Colonic mucosa (tissue), 4 donors: ENCODE measurements at places on chromosomes 11 and 22. TPM values are rescaled to one million over a fixed set of nuclear protein-coding genes. Genes with fewer than 3 reads are reported as not detected.

The BCO2 gene
- total RNA-seq = 6.0 TPM

The NCAM1 gene
- total RNA-seq = 10.7 TPM

DNA sequence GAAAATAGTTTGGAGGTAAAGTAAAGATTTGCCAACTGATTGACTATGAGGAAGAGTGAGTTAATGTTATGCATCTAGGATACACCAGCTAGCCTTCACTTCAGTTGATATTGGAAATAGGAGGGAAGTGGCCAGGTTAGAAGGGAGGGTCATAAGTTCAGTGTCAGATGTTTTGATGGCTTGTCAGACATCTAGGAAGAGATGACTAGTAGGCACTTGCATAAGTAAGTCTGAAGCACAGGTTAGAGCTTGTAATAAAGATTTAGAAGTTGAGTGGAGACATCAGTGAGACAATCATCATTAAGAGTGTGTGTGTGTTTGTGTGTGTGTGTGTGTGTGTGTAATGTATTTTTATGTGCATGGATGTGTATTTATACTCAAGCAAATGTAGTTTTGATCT, 146.1 kb downstream of the OR4C45 start:
- no peak for DNase-seq

The OR5B21 gene
- total RNA-seq = not detected

DNA sequence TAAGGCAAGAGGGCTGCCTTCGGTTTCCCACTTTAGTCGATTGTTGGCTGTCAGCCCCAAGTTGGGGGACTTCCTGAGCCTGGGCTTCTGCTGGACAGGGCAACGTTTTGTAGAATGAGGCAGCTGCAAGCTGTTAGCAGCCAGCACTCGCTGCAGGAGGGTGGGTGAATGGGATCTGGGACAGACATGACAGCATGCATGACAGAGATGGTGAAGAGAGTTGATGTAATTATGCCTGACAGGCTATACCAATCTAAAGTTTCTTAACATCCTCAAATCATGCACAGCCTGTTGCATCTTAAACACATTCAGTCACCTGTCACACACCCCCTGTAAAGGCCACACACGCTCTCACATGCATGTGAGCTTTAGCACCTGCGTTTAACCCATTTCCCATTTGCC, 49.2 kb downstream of the CWC15 start:
- DNase-seq = no peak

The SLC5A12 gene
- 0.30 TPM for total RNA-seq

DNA sequence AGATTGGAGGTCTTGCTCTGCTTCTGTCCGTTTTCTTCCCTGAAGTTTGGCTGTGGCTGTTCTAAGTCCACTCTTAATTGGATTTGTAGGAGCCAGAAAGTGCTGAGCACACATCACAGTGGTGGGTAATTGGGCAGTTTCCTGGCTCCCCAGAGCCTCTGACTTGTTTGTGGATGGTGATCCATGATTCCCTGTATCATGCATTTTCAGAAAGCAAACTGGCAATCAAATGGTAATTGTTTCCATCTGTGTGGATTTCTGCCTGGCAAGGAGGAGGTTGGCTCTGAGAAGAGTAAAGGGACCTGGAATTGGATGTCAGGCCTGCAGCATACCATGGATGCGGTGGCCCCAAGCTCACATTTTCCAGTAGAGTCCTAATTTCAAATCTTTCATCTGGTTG, 49.5 kb downstream of the PPFIBP2 start:
- no peak for DNase-seq

The TMPRSS13 gene
- 1.6 TPM for total RNA-seq

- DNase-seq = no peak
These were observed 40.4 kb upstream of the GRIK4 start for GRCh38 chr11:120471131-120471530.

The LMO1 gene
- not detected for total RNA-seq

DNA sequence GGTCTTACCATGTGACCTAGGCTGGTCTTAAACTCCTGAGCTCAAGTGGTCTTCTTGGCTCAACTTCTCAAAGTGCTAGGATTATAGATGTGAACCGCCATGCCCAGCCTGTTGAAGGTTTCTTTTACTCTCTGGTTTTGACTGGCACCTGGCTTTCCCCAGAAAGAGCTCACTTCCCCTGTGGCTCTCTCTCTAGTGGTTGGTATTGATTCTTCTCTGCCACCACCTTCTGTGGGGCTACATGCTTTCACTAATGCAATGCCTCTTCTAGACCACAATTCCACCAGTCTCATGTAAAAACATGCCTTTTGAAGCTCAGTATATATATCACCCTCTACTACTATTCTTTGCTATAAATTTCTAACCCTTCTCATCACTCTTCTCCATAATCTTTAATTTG, 67.2 kb downstream of the CCDC83 start:
- DNase-seq = no peak

The SYT8 gene
- total RNA-seq = 3.5 TPM

The OR10A2 gene
- not detected for total RNA-seq

GRCh38 chr11:75903276-75903675, 88.3 kb downstream of the UVRAG start:
- no peak for DNase-seq

The OR2D2 gene
- not detected for total RNA-seq

DNA sequence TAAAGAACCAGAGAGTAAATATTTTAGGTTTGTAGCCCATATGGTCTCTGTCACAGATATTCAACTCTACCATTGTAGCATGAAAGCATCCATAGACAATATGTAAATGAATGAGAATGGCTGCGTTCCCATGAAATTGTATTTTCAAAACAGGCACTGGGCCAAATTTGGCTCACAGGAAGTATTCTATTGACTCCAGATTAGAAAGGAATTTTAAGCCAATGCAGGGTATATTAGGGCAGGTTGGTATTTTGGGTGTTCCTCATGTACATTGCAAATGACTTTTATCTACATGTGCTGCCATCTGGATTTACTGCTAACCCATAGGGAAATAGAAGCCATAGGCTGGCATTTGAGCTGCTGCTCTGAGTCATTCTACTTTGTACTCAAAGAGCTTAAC, 35.1 kb upstream of the PDGFD start:
- no peak for DNase-seq

DNA sequence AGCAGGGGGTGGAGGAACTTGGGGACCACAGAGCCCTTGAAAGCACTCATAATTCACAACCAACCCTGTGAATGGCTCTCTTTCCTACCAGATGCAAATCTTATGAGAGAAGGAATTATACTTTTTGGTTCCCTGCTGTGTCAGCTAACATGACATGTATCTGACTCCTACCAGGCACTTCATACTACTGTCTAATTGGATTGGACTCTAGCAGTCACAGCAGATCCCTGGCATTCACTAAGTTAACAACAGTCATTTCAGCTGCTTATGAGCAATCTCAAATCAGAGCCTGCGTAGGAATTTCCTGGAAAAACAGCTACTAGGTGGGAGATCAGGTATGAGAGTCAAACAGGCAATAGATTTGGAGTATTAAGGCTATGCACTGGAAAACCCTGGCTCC, 11.1 kb upstream of the ENDOD1 start:
- DNase-seq = no peak

The CASP5 gene
- 25.7 TPM for total RNA-seq

- no peak for DNase-seq
These were observed 77.4 kb upstream of the YWHAH start for GRCh38 chr22:31866918-31867317.
